ENCODE measurements at places on chromosomes 5 and 9.

DNA sequence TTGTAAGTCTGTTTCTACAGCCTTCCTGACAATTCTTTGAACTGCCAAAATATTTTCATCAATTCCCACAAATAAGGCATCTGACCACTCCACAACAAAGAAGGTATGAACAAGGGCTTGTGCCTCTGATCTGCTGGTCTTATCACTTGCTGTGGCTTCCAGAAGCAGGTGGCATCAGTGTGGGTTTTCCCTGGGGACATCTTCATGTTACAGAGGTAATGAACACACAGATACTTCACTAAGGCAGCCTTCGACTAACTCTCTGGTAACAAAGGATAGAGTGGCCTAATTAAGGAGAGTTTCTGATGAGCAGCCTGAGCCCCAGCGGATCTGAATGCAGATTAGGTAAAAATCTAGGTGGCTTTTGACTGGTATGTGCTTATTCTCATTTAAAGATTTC, 15.2 kb upstream of the ERAP2 start:
- no peak for DNase-seq

DNA sequence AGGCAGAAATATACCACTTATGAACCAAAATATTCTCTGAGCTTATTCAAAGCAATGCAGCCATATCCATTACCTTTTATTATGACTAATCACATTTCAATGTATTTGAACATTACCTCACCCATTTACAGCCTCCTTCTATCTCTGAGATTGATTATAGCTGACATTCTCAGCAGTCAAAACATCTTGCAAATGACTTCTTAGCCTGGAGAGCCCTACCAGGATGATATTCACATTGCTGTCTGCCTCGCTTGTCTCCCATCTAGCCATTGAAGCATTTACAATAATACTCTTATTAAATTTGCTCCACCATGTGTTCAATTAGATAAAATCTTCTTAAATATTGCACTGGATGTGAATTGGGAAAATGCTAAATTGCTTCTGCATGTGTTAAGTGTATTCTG, 1879.9 kb upstream of the ACO1 start:
- no peak for DNase-seq

DNA sequence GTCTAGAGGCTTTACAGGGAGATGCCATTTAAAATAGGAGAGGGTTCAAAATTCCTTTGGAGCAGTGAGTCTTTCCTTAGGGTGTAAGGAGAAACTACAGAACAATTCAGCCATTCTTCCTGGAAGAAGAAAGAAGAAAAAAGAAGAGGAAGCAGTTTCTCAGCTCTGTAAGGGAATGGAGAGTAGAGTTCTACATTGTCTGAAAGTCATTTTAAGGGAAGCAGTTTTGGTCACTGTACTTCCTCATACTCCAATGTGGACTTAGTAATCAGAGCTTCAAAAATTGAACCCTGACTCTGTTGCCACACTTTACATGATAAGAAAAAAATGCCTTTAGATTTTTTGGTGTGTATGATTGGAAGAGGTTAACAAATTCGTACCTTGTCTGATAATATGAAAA, 122.4 kb downstream of the LRRC70 start:
- no peak for DNase-seq

- no peak for DNase-seq
Measured at GRCh38 chr5:100803397-100803796, 99.7 kb downstream of the ST8SIA4 start.

- no peak for DNase-seq
Measured at GRCh38 chr5:37437711-37438110, 58.6 kb downstream of the WDR70 start.

- no peak for DNase-seq
Measured at GRCh38 chr5:78610163-78610583, 38.4 kb downstream of the LHFPL2 start.

- no peak for DNase-seq
Measured at GRCh38 chr9:129336601-129337331, 158.7 kb upstream of the IER5L start.

- no peak for DNase-seq
Measured at GRCh38 chr9:29208670-29209069, 1635.4 kb upstream of the C9orf72 start.

DNA sequence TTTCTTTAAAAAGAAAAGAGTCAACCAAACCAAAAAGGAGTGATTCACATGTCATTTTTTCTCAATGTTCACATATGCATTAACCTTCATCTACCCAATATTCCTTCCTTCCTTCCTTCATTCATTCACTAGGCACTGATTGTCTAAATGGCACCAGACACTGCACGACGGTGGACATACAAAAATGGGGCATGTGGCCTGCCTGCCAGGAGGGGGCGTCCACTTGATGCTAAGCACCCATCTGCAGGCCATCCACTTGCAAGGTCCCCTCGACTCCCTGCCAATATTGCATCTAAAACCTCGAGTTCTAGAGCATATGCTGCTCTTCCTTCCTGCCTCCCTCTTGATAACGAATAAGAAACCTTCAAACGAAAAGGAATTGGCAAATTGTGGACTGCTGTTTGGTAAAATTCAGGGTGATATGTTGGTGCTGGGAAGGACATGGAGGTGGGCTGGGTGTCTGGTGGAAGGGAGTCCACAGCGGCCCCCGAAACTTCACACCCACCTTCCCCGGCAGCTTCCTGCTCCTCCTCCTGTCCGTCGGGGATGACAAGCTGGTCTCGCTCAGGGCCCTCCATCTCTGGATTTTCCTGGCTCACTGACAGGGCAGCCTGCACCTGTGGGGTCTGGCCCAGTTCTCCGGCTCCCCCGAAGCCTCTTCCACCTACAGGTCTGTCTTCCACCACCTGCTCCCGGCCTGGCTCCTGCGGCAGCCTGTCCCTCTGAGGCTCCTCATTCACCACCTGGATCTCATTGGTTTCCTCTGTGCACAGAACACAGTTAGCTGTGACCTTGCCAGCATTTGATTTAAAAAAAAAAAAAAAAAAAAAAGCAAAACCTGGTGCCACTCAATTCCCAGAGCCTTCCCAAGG, 64.3 kb downstream of the GOLM1 start:
- DNase-seq = no peak

GRCh38 chr9:124183772-124184171, 74.0 kb upstream of the NEK6 start:
- DNase-seq = no peak

Data from activated gamma-delta T cell treated with anti-CD3 and anti-CD28 coated beads, Interleukin-2, amount 50 U/mL, for 16 hours (primary cell).